Right cardiac atrium (tissue), 5 donors: ENCODE measurements at places on chromosomes 12 and 14. TPM values are rescaled to one million over a fixed set of nuclear protein-coding genes. Genes with fewer than 3 reads are reported as not detected.

GRCh38 chr14:101102875-101103274 lies 199.4 kb upstream of the RTL1 start:
- DNase-seq: no peak

DNA sequence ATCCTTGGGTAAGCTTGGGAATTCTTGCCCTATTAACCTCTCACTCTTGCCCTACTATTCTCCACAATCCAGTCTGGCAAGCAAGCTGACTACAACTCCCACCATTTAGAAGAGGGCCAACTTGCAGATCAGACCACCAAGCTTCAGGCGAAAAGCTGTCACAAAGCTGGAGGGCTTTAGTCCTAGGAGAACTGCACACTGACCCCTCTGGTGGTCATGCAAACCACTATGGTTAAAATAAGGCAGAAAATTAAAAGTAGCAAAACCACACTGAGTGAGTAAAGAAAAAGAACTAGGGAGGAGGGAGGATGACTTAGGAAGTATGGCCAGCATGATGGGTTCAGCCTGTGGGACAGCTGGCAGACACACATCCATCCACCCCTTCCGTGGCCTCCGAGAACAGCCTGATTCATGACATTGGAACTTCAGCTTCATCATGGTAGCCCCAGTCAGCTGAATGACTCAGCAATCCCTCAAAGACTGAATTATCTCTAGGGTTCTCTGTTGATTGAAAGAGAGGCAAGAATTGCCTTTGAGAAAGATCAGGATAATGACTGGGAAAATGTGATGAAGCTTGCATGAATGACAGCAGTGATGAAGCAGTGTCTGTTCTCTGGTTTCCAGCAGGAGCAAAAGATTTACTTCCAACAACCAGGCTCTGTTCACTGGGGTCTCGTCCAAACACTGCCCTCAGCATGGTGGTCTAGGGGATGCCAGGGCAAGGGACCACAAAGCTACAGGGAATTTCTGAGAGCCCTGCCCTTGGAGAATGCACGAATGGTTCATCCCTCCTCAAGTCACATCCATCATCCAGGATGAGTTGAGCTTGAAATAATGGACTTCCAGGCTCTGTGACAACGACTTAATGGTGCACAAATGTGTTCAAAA lies 24.4 kb downstream of the PITPNM2 start:
- DNase-seq: no peak

GRCh38 chr14:92847278-92847677 lies 53.2 kb downstream of the GOLGA5 start:
- no peak for DNase-seq

GRCh38 chr12:31017535-31017934 lies 56.1 kb upstream of the DDX11 start:
- no peak for DNase-seq

DNA sequence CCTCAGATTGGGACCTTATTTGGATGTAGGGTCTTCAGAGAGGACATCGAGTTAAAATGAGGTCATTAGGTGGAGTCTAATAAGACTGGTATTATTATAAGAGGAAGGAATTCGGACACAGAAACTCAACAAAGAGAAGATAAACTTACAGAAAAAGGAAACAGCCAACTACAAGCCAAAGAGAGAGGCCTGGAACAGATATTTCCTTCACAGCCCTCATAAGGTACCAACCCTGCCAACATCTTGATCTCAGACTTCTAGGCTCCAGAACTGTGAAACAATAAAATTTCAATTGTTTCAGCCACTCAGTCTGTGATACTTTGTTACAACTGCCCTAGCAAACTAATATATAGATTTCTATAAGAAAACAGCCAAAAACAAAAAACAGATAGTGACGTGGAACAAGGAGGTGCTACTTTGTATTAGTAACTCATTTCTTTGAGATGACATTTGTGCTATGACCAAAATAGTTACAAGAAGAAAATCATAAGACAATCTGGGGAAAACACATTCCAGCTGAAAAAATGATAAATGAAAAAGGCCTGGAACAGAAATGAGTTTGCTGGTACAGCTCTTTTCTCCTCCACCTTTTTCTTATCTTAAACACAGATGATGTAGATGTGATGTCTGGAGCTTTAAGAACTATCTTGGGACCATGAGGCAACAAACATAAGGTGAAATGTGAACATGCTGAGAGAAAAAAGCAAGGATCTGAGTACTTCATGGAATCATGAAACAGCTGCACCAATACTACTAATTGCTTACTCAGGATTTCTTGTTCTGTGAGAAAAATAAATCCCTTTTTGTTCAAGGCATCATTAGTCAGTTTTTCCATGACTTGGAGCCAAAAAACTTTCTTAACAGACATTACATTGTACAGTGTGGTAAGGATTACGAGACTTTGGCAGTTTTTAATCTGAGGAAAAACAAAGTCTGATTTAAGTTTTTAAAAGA lies 243.2 kb downstream of the ANO6 start:
- DNase-seq: no peak

DNA sequence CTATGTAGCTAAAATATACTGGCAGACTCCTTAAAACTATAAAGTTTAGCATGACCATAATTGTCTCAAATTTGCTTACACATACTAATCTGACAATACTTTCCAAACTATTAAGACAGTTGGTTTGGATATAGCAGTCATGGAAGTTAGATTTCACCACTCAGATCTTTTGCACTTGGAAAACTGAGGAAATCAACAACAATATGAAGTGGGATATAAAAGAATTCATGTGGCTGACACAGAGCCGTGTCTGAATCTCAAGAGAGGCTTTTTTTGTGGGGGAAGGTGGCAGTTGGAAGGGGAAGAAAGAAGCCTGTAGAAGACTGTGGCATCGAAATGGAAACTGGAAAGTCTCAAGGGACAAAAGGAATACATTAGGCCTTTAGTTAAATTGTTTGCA lies 166.6 kb upstream of the FLRT2 start:
- DNase-seq: no peak

- DNase-seq: no peak
Measured at GRCh38 chr12:69095765-69096477, 143.4 kb upstream of the CPSF6 start.

- peak; percentile 66 for DNase-seq
Measured at GRCh38 chr12:53098354-53098981, 1.0 kb downstream of the IGFBP6 start.

Gene AEBP2
- 34.9 TPM for total RNA-seq

Gene NRL
- total RNA-seq: 2.2 TPM

Gene ZFHX2
- total RNA-seq: 0.79 TPM

Gene FANCM
- 3.9 TPM for total RNA-seq

Gene PTPN6
- total RNA-seq: 7.7 TPM
